ENCODE measurements at places on chromosomes 4 and X.

GRCh38 chr4:120723105-120723504 is 199.4 kb downstream of the PRDM5 start:
- no peak for DNase-seq

DNA sequence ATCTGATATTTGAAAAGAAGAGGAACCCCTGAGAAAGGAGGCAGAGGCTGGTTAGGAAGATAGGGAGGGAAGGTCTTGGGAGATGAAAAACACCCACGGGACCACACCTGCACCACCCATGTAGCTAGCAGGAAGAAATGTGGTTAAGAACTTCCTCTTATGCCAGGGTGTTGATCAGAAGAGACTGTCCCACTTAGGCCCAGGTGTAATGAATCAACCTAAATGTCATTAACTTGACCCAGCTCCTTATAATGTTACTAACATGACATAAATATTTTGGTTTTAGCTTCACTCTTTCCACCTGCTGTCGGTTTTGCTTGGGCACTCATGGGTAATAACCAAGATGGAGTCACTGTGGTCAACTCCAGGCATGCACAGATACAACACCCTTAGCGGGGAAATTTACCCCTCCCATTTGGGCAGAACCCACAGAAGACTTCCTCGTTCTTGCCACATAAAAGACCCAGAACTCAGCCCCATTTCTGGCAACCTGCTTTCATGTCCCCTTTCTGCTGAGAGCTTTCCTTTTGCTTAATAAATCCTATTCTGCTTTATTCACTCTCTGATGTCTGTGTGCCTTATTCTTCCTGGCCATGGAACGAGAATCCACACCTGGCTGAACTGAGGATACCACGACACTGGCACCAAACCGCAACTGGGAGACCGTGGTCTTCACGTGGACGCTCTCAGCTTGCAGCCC is 46.8 kb downstream of the ZNF141 start:
- no peak for DNase-seq

DNA sequence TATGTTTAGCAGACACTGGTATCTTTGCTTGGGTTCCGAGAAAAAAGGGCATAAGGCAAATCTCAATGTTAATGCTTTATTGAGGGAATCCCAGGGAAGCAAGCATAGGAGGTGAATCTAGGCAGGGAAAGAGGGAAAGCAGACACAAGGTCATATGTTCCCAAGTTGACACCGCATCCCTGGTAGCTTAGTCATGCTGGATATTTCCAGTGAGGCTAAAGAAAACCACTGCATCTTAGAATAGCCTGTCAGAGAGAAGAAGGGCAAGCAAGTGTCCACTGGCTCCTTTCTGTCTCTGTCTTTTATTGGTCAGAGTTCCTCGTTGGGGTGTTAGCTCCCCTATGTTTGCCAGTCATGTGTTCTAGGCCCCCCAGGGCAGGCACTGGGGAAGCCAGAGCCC is 104.7 kb downstream of the NKX6-1 start:
- no peak for DNase-seq

- DNase-seq, result no peak
Observed at GRCh38 chrX:108257556-108257955, 166.0 kb downstream of the ATG4A start.

- DNase-seq, result no peak
Observed at GRCh38 chrX:149759824-149760223, 14.0 kb upstream of the HSFX1 start.

DNA sequence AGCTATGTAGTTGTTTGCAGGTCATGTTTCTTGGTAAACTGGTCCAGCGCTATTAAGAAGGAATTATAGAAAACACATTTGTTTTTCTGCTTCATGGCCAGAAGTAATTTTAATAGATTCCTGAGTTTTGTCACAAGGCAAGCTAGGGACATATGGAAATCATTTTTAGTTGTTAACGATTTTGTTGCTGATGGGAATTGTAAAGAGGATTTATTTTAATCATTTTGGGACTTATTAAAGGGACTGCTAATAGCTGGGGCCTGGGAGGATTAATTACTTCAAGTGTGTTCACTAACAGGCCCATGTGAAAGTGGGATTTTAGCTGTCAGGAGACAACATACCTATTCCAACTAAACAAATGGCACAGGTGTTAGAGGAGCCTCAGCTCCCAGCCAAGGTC is 492.0 kb upstream of the ARX start:
- no peak for DNase-seq

- DNase-seq, result no peak
Observed at GRCh38 chr4:125390126-125390525, 75.4 kb downstream of the FAT4 start.

DNA sequence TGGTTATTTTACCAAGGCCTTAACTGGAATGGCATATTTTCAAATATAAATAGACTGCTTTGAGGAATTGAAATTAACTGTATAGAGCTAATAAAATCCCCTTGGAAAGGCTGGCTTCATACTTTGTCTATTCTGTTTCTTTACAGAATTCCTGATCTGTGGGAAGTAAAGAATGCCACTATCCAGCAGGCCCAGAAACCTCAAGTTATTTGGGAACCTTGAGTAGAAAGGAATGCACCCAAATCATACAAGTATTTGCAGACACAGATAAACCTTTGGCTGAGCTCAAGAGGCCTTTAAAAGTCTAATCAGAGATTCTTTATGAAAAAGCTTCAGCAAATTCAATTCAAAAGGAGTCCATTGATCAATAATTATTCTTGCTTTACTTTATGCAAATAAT is 975.7 kb upstream of the PABPC4L start:
- no peak for DNase-seq

DNA sequence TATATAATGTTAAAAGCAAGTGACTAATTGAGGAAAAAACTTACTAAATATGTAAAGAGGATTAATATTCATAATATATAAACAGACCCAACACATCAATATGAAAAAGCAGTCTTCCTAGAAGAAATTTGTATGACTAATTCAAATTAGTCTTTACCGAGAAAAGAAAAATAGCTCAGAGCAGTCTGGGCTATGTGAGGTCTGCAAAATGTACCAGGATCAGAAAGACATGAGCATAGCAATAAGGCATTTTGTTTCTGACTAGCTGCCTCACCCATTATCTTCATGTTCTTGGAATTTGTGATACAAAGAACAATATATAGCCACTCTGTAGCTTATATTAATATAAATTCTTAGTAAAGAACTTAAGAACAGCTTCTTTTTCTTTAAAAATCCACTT is 13.7 kb upstream of the TMPRSS11B start:
- DNase-seq, result no peak

DNA sequence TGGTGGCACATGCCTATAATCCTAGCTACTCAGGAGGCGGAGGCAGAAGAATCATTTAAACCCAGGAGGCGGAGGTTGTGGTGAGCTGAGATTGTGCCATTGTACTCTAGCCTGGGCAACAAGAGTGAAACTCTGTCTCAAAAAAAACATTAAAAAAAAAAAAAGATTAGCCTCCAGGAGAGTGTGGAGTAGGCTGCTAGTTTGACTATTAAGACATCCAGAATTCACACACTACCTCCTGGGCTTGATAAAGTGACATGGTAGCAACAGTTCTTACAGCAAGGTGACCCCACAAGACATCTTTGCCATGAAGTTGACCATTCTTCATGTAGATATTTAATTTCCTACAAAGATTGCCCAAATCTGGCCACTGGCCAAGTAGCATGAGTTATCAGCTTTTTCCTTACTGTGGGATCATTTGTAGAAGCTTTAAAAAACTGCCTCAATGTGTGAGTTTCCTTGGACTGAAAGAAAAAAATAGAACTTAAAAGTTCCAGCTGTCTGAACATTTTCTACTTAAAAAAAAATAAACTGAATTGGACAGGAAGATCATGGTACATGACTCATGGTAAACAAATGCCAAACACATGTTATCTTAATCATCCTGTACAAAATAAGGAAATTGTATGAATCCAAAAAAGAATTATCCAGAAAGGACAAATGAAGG is 35.3 kb upstream of the SPRY1 start:
- no peak for DNase-seq

GRCh38 chrX:2718821-2719220 is 27.7 kb downstream of the CD99 start:
- DNase-seq, result no peak

DNA sequence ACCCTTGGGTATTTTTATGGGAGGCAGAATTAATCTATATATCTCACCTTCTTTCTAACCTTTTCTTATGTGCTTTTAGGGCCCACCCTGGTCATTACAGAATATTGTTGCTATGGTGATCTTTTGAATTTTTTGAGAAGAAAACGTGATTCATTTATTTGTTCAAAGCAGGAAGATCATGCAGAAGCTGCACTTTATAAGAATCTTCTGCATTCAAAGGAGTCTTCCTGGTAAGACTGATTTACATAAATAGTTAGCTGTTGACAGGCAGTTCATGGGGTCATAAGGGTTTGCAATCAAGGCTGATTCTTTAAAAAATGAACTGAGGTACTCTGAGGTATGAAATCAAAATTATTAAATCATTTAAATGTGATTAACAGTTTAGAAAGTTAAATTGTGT is 71.5 kb downstream of the KIT start:
- DNase-seq, result no peak

- DNase-seq, result no peak
Observed at GRCh38 chr4:83272900-83273299, 11.7 kb downstream of the COQ2 start.

DNA sequence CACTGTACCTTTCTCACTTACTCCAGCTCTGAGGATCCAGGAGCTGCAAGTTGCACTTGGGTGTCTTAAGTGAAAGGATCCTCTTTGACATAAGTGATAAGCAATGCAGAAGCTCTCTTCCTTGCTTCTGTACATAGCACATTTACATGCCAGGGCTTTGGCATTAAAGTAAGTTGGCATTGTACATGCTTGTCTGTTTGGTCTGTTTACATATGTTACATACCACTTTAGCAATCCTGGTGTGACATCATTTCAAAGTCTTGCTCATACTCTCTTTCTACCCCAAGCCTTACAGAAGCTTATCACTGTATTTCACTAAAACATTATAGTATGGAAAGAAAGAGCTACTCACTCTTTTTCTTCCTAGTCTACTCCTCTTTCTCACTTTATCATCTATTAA is 2548.3 kb downstream of the ARAP2 start:
- DNase-seq, result no peak

DNA sequence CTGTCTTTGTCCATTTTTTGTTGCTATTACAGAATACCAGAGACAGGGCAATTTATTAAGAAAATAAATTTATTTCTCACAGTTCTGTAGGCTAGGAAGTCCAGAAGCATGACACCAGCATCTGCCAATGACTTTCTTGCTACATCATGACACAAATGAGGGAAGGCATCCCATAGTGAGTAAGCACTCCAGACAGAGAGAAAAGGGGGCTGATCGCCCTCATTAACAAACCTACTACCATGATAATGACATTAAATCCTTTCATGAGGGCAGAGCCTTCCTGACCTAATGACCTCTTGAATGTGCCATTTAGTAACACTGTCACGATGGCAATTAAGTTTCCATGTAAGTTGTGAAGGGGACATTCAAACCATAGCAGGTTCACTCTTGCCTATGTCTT is 20.1 kb downstream of the CCDC149 start:
- no peak for DNase-seq

- DNase-seq, result no peak
Observed at GRCh38 chr4:163613383-163613782, 118.9 kb downstream of the TMA16 start.
